ENCODE measurements at places on chromosomes 6 and 20.

DNA sequence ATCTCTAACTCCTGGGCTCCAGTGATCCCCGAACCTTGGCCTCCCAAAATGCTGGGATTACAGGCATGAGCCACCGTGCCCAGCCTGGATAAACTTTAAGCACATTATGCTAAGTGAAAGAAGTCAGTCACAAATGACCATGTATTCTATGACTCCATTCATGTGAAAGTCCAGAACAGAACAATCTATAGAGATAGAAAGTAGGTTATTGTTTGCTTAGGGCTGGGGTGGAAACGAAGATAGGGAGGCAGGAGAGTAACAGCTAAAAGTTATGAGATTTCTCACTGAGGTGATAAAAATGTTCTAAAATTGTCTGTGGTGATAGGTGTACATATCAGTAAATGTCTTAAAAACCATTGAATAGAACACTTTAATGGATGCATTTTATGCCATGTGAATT, 40.9 kb upstream of the CITED2 start:
- no peak for DNase-seq

GRCh38 chr6:31383149-31383548, 20.2 kb upstream of the MICA start:
- DNase-seq: no peak

DNA sequence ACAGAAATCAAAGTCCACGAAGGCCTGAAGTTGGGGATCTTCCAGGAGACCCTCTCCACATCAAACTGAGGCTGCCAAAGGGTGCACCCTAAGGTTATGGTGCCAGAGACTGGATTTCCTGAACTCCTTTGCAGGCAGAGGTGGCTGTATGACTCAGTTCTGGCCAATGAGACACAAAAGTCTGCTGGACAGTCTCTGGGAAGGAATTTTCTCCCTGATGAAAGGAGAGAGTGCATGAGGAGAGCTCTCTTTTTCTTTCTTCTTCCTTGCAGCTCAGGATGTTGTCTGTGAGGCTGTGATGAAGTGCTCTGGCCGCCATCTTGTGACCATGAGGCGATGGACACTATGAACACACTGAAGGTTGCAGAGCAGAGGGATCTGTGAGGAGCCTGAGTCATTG, 85.2 kb downstream of the MDGA1 start:
- no peak for DNase-seq

- DNase-seq: no peak
Observed at GRCh38 chr6:112221981-112222852, 32.1 kb downstream of the LAMA4 start.

GRCh38 chr6:112956696-112957535, 609.8 kb downstream of the RFPL4B start:
- DNase-seq: no peak

- no peak for DNase-seq
Observed at GRCh38 chr6:13390658-13391057, 62.3 kb upstream of the TBC1D7 start.

- peak; percentile 37 for DNase-seq
Observed at GRCh38 chr20:36919715-36920333, 31.7 kb downstream of the SAMHD1 start.
